ENCODE measurements at places on chromosomes 1 and 21. TPM values are rescaled to one million over a fixed set of nuclear protein-coding genes. Genes with fewer than 3 reads are reported as not detected.

DIO1 gene
- 219 TPM for total RNA-seq

FAM78B gene
- total RNA-seq = 4.0 TPM

TESK2 gene
- total RNA-seq = 4.8 TPM

- no peaks in the 10 kb centered on the region for H3K36me3 ChIP-seq
- H3K27me3 ChIP-seq = no peaks in the 10 kb centered on the region
- DNase-seq = no peak
- no peaks in the 10 kb centered on the region for H3K4me1 ChIP-seq
- H3K27ac ChIP-seq = no peak overlapping the region
Observed at GRCh38 chr1:70819785-70820184, 227.8 kb downstream of the PTGER3 start.

- no peak overlapping the region for H3K4me3 ChIP-seq
- no peaks in the 10 kb centered on the region for H3K36me3 ChIP-seq
- DNase-seq = no peak
- H3K27me3 ChIP-seq = no peaks in the 10 kb centered on the region
- no peaks in the 10 kb centered on the region for H3K4me1 ChIP-seq
Observed at GRCh38 chr21:27812279-27812678, 845.4 kb upstream of the ADAMTS5 start.

DNA sequence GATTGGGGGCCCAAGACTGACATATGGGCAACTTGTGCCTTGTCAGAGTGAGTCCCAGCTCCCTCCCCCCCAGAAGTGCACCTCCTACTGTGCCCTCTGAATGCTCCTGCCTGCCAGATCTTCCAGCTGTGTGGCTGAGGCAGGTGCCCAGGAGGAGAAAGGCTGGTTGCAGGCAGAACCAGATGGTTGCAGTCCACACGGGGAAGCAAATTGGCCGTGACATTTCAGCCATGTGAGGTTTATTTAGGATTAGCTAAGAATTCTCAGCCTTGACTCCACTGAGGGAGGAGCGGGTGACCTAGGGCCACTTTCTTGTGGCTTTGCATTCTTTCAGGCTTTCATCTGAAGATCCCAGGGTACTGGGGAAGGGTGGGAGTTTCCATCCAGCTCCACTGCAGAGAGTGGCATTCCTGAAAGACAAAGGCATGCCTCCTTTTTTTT is 33.8 kb downstream of the PEX14 start:
- peaks cover 33% of the 10 kb centered on the region for H3K4me1 ChIP-seq
- H3K27me3 ChIP-seq = no peaks in the 10 kb centered on the region
- H3K27ac ChIP-seq = no peak overlapping the region
- DNase-seq = peak; percentile 46
- no peaks in the 10 kb centered on the region for H3K36me3 ChIP-seq

GRCh38 chr21:46062471-46063211 is 35.3 kb upstream of the COL6A2 start:
- H3K27ac ChIP-seq = no peak overlapping the region
- H3K4me1 ChIP-seq = peaks cover 43% of the 10 kb centered on the region
- no peak overlapping the region for H3K4me3 ChIP-seq
- no peaks in the 10 kb centered on the region for H3K27me3 ChIP-seq

DNA sequence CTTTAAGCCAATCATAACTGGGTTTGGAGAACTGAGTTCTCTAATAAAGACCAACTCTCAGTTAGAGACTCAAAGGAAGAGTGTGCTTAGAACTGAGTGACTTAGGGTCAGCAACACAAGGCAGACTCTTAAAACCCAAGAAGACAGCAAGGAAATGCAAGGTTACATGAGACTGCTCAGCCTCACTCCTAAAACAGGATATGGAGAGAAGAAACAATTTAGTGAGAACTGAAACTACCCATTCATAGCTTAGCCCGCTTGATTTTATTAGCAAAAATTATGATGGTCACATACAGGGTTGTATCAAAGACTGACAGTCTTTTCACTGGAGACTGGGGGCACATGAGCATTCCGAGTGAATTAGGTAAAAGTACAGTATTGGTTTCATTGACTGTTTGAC is 78.9 kb upstream of the DMRTA2 start:
- H3K4me3 ChIP-seq = no peak overlapping the region
- H3K27ac ChIP-seq = no peak overlapping the region
- H3K4me1 ChIP-seq = no peaks in the 10 kb centered on the region
- H3K27me3 ChIP-seq = no peaks in the 10 kb centered on the region
- H3K36me3 ChIP-seq = peaks cover 2% of the 10 kb centered on the region
